ENCODE measurements at places on chromosomes 16 and 17. TPM values are rescaled to one million over a fixed set of nuclear protein-coding genes. Genes with fewer than 3 reads are reported as not detected.

DNA sequence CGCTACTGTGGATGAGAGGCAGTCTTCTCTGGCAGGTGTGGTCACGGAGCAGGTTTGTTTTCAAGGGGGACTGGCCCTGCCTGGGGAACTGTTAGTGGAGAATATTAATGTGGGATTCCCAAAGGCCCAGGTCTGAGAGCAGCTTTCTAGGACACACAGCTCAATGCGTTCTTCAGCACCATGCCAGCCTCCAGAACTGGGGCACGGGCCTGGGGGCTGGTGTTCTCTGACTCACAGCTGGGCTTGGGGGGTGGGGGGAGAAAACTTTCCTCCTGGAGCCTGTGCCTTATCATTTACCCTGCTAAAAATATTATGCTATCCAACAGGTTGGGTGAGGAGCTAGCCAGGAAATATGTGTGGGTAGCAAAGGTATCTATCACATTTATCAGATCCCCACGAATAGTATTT lies 13.5 kb upstream of the LHX1 start:
- no peak for DNase-seq

The ST6GALNAC1 gene
- 5.6 TPM for total RNA-seq

GRCh38 chr16:50685462-50686063 lies 4.5 kb upstream of the SNX20 start:
- DNase-seq, result no peak

The CPHXL2 gene
- total RNA-seq, result not detected

The FN3K gene
- total RNA-seq, result 1.4 TPM

GRCh38 chr17:69447726-69448125 lies 33.2 kb downstream of the MAP2K6 start:
- DNase-seq, result no peak

The KCNG4 gene
- total RNA-seq, result not detected

DNA sequence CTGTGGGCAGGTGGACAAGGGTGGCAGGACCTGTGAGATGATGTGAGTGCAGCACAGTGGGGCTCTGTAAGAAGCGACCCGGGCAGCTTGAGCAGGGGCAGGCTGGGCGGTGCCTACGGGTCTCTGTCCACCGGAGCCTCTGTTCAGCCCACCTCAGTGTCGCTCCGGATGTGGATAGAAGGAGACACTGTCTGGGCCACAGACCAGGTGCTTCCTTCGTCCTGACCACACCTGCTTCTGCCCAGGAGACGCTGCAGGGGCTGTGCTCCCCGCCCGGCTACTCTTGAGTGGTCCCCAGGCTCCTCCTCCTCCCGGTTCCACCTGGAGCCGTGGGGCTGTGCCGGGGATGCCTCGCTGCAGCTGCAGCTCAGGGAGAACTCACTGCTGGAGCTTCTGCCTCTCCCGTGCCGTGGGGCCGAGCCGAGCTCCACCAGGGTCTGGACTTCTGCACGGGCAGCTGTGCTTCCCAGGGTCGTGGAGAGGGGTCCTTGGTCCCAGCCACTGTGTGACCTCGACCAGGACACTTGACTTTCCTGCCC lies 21.5 kb downstream of the METRNL start:
- peak; percentile 36 for DNase-seq

DNA sequence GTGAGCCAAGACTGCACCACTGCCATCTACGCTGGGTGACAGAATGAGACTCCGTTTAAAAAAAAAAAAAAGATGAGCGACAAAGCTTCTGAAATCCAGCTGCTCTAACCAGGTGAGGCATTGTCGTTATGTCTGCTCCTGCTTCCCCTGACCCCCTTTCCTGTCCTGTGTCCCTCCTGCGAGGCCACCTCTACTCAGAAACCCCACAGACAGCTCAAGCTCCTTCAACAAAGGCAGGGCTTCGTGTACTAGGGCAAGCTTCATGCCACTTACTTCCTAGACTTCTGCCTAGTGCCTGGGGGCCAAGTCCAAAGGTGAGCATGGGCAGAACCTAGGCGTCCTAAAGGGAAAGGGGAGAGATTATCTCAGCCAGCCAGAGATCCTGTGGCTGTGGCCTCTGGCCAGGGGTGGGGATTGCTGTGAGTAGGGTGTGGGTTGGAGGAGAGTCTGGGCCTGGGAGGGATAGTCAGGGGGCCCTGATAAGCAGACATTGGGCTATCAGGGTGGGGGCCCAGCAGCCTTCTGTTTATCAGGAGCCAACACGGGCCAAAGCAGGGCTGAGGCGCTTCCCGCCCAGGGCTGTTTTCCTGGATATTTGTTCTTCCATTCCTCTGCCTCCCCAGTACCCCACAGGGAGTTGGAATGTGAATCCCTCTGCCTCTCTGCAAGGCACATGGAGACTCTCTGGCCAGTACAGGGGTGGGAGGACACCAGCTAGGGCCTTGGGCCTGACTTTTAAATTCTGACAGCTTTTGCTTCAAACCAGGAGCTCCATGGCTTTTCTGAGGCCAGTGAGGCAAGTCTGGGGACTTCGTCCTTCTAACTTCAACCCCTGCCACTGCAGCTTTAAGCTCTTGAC lies 10.4 kb downstream of the ERAL1 start:
- DNase-seq, result no peak

DNA sequence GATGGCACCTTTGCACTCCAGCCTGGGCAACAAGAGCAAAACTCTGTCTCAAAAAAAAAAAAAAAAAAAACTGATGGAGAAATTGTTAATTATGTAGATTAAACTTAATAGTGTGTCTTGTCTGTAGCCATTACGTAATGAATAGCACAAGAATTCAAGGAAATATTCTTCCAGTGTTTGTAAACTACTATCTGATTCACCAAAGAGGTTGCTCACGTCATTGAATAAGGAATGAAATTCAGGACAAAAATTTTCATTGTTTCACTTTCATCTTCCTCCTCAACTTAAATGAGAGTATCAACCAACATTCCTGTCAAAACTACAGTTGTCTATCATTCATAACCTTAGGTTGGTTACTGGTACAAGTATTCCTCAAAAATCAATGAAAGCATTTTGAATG lies 30.7 kb upstream of the MYO18A start:
- DNase-seq, result no peak

GRCh38 chr16:66274335-66275110 lies 92.0 kb upstream of the CDH5 start:
- DNase-seq, result peak; percentile 74

The GRIN2C gene
- total RNA-seq, result 0.55 TPM

- no peak for DNase-seq
Observed at GRCh38 chr16:79839466-79840341, 239.2 kb upstream of the MAF start.

DNA sequence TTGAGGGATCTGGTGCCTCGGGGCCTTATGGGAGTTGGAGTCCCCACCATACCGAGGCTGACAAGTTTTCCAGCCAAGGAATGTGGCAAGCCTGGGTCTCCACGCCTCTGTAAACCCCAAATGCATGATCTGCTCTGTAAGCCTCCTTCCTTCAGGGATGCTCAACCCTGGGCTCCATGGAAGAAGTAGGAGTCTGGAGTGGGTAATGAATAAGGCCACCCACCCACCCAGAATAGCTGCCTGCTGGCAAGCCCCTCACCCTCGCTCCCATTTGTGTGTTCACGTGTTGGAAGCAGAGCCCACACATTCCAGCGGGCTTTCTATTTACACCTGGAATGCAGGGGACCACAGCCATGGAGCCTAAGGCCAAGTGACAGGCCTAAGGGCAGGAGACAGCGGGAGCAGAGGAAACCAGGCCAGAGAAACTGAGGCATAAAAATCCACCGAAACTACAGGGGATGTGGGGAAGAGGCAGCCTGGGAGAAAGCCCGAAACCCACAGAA lies 4.4 kb downstream of the DLG4 start:
- DNase-seq, result no peak

The B4GALNT2 gene
- 0.88 TPM for total RNA-seq

GRCh38 chr16:68749432-68749831 lies 12.3 kb downstream of the CDH1 start:
- no peak for DNase-seq

DNA sequence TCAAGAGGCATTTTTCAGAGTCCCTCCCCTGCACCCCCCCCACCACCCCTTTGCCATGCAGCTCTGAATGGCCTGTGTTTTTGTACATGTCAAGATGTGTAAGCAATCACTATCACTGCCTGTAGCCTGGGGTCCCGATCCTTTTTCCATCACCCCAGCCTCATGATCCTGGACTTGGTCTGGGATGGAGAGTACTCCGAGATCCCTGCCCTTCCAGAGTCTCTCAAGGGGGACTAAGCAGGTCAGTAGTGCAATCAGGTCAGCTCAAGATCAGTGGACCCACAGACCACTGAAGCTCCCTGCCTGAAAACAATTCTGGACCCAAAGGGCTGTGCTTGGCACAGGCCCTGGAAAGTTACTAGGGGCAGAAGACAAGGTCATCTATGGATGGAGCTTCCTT lies 7.5 kb upstream of the GJD3 start:
- no peak for DNase-seq

DNA sequence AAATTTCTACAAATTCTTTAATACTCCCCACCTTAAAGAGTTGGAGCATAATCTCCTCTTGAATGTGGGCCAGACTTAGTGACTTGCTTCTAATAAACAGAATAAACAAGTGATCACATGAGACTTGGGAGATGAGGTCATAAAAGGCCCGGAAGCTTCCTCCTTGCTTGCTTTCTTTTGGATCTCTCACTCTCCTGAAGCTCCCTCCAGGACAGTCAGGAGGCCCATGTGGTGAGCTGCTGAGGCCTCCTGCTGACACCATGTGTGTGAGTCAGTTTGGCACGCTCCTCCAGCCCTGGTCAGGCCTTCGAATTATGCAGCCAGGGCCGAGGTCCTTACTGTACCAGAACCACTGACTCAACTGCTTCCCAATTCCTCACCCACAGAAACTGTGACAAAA lies 53.2 kb downstream of the NDEL1 start:
- DNase-seq, result peak; percentile 92

DNA sequence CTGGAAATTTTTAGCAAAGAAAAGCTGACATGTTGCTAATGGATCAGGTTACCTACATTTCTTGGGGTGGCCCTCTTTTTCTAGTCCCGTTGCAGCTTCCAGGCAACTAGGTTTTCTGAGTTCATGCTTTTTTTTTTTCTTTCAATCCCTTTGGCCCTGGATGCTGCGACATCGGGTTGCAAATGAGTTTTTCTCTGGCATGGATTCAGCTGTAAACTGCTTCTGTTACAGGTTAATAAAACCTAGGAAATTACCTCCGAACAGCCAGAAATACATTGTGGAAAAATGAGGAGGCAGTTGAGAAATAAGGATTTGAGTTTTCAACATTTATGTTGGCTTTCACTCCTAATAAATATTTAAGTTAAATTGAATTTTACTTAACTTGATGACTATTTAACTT lies 149.8 kb upstream of the MAF start:
- DNase-seq, result no peak

- DNase-seq, result no peak
Observed at GRCh38 chr17:7317161-7317803, 2.1 kb upstream of the GPS2 start.

The TEKT1 gene
- not detected for total RNA-seq

The UNK gene
- 30.9 TPM for total RNA-seq

GRCh38 chr16:79093554-79093967 lies 507.0 kb downstream of the MAF start:
- no peak for DNase-seq

- DNase-seq, result peak; percentile 99
Observed at GRCh38 chr17:42322382-42323267, 34.3 kb downstream of the STAT5A start.

DNA sequence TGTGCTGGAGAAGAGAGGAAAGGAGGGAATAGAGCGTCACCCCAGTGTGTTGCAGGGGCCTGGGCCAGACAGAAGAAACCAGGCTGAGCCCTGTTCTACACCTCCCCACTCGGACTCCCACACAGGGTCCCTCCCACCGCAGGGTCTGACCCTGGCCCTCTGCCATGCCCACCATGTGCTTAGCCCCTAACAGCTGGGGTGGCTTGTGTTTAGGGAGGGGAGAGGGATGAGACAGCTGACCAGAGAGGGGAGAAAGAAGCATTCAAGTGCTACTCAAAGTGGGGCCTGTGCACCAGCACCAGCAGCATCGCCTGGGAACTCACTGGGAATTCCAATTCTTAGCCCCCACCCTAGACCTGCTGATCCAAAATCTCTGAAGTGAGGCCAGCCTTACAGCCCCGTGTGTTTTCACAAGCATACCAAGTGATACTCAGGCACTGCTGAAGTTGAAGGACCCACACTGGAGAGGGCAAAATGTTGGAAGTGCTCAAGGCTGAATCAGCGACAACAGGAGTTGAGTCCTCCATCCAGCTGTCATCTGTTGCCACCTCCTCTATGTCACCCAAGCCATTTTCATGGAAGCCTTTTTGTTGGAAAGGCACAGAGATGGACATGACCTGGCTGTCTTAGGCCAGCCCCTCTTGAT lies 47.0 kb downstream of the FZD2 start:
- no peak for DNase-seq

DNA sequence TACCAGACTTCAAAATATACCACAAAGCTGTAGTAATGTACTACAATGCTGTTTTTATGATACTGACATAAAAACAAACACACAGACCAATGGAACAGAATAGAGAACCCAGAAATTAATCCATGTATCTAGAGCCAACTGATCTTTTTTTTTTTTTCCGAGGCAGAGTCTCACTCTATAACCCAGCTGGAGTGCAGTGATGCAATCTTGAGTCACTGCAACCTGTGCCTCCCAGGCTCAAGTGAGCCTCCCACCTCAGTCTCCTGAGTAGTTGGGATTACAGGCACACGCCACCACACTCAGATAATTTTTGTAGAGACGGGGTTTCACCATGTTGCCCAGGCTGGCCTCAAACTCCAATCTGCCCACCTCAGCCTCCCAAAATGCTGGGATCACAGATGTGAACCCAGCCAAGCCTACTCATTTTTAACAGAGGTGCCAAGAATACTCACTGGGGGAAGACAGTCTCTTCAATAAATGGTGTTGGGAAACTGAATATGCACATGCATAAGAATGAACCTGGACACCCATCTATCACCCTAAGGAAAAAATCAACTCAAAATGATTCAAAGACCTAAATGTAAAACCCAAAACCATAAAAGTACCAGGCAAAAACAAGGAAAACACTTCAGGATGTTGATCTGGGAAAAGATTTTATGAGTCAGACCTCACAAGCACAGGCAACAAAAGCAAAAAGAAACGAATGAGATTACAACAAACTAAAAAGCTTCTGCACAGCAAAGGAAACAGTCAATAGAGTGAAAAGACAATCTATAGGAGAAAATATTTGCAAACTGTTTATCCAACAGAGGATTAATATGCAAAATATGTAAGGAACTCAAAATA lies 63.1 kb downstream of the STX8 start:
- DNase-seq, result no peak

DNA sequence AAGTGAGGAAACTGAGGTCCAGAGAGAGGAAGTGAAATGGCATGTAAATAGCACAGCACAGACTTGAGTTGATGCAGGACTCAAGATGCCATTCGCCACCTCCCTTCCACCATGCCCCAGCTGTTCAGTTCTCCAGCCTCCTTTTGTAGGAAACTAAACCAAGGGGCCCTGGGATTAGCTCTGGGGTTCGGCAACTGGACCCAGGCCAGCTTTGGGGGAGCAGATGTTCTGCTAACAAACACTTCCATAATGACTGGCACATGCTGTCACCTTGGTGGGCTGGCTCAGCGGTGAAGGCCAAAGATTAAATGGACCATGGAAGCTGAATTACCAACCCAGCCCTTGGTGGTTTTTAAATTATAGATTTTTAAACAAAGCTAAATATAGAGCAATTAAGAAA lies 77.0 kb downstream of the IRX6 start:
- DNase-seq, result no peak

The APOBR gene
- 0.88 TPM for total RNA-seq

The DCTN5 gene
- 46.4 TPM for total RNA-seq
